Pons (tissue), 1 donor: ENCODE measurements at places on chromosomes 12 and 14.

DNA sequence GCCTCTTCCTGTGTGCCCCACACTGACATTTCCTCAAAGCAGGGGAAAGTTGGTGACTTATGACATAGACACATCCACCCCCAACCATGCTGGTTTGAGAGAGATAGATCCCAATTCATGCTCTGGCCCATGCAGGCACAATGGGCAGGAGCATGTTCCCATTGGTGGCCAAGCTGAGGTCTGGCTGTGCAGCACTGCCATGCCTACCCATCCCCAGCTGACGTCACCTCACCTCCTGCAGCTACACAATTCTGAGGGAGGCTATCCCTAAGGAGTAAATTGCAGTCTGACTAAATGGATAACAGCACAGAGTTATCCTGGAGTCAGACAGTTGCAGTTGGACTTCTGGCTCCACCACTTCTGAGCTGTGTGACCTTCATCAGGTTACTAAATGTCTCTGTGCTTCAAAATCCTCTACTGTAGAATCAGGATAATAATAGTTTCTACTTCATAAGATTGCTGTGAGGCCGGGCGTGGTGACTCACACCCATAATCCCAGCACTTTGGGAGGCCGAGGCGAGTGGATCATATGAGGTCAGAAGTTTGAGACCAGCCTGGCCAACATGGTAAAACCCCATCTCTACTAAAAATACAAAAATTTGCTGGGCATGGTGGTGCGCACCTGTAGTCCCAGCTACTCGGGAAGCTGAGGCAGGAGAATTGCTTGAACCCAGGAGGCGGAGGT is 323.9 kb downstream of the BCL11B start:
- DNase-seq: no peak

DNA sequence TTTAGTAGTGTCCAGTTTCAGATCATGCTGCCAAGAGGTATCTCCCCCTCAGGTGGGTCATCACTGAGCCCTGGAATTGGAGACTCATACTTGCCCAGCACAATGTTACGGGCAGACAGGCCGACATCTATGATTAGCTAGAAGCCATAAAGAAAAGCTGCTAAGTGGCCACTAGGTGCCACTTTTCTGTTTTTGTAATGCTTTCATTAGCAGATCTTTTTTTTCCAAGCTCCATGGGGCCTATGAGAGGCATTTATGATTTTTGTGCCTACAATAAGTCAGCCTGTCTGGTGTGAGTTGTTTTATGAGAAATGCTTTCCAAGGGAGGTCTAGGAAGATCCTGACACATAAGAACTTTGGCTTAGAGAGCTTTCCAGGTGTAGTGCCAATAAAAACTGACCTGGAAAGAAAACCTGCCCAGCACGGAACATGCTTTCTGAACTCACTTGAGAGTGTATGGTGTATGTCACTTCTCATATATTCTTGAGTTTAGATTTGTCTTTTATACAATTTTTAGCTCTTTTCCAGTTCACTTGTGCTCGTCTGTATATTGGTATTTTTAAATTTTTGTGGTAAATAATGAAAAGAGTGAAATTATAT is 21.8 kb upstream of the SMCO2 start:
- DNase-seq: peak; percentile 76

- no peak for DNase-seq
Measured at GRCh38 chr14:100902295-100903133, 1.0 kb downstream of the RTL1 start.

DNA sequence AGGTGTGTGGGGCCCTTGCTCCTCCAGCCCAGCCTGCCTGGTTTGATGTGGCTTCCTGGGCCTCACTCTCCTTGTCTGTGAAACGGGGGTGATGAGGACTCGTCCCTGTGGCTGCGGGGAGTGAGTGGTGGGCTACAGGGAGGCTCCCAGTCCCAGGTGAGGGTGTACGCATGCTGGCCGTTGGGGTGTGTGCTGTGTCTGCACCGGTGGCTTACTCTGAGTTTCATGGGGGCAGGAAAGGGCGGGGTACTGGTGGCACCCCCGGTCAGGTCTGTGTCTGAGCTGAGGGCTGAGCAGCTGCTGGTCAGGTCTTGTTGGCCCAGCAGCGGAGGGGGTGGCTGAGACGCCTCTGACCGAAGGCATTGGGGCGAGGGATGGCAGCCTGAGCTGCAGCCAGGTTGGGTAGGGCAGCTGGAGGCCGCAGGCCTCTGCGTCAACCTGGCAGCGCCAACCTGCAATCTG is 11.2 kb downstream of the ULK1 start:
- no peak for DNase-seq

- DNase-seq: no peak
Measured at GRCh38 chr12:53514628-53515290, 7.5 kb upstream of the NPFF start.

DNA sequence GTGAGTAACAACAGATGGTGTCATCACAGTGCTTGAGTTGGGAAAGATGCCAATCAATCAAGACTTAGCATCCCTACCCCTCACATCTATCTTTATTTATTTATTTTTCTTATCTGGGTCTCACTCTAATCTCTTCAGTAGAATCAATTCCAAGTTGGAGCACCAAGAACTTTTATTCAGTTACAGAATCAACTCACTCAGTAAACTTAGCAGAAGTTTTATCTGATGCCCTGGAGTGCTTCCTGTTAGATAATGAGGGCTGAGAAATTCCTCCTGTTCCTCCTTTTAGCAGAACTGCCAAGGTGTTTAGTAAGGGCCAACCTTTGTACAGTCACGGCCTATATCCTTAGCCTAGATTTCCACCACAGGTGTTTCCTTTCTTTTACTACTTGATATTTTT is 11.3 kb upstream of the SLC5A8 start:
- DNase-seq: no peak

DNA sequence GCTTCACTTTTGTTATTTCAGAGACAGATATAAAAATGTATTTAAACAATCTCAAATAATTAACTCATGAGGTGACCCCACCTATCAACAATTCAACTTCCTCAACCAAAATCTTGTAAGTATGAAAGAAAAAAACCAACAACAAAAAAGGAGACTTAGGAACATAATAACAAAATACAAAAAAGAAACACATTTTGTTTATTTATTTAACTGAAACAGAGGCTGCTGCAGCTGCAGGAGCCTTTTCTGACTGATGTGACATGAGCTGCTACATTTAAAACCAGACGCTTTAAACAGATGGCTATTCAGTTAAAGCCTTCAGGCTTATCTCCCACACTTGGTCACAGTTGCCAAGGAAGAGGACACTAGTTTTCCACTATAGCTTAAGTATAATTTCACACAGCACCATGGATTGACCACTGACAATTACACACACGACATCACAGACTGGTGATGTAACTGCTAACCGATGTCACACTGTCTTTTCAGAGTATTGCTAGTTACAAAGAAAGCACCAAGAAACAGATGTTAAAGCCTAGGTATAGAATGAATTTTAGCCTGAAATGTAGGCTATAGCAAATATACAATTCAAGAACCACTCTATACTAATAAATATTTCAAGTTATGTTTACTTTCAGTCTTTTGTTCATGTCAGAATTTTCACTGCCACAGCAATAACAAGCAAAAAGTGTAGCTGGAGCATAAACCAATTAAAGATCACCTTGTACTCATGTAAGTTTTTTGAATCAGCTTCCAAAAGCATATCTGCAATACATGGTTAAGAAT is 113.0 kb downstream of the MED13L start:
- no peak for DNase-seq

GRCh38 chr12:76084863-76085519 is 506 bp upstream of the NAP1L1 start:
- peak; percentile 74 for DNase-seq

DNA sequence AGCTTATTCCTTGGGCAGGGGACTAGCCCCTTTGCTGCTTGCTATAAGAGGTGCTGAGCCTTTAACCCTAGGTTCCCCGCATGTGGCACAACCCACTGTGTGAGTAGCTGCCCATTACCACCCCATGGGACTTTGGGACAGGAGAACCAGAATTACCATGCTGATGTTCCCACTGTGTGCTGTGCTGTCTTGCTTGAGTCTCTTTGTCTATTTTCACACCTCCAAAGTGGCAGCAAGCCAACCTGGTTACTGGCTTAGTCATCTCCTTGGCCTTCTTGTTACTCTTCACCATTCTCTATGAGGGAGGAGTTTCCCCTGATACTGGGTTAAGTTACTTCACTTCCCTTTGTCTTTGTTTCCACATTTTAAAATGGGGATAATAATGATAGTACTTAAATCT is 73.4 kb upstream of the ETV6 start:
- no peak for DNase-seq

GRCh38 chr12:1330477-1330827 is 263.9 kb downstream of the FBXL14 start:
- no peak for DNase-seq

DNA sequence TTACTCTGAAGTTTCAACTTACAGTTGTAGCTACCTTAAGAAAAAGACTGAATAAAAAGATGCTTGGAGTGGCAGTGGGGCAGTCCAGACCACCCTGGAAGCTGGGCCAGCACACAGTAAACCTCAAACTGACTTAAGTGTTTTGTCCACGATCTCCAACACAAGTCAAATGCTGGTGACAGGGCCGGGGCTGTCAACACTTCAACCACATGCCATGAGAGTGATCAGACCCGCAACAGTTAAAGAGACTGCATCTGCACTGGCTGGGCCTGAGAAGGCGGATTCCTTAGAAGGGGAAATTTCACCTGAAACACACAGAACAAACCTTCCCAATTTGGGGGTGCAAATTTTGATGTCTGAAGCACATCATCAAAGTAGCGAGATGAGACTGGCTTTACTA is 223.5 kb upstream of the CAND1 start:
- no peak for DNase-seq

GRCh38 chr12:57389033-57389432 is 41.8 kb downstream of the R3HDM2 start:
- no peak for DNase-seq

DNA sequence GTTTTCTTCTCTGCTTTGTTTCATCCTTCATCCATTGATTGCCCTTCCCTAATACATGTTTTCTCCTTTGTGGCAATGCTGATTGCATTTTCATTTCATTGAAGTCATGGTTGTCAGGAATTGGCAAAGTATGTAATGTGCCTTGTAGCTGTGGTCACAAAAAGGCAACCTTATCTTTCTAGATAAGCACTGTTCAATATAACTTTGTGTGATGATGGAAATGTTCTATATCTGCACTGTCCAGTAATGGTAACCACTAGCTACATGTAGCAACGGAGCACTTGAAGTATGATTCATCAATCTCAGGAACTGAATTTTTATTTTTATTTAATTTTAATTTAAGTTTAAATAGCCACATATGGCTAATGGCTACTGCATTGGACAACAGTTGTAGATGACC is 79.8 kb downstream of the PCNX1 start:
- no peak for DNase-seq

- DNase-seq: no peak
Measured at GRCh38 chr12:109513051-109513450, 35.6 kb downstream of the UBE3B start.

DNA sequence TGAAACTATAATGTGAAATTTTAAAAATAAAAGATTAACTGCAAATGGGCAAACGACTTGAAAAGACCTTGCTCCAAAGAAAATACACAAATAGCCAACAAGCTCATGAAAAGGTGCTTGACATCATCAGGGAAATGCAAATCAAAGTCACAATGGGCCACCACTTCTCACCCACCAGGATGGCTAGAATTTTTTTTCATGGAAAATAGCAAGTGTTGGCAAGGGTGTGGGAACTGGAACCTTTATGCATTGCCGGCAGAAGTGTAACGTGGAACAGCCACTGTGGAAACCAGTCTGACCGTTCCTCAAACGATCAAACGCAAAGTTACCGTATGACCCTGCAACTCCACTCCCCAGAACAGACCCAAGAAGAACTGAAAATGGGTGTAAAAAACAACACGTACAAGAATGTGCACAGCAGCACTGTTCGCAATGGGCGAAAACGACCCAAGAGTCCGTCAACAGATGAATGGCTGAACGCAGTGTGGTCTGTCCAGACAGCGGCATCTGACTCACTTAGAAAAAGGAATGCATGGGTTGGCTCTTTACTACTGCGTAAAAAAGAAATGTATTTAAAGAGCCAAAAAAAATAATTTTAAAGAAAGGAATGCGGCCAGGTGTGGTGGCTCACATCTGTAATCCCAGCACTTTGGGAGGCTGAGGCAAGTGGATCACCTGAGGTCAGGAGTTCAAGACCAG is 40.2 kb downstream of the SCARB1 start:
- DNase-seq: no peak

GRCh38 chr14:54768501-54769129 is 134.0 kb downstream of the GCH1 start:
- DNase-seq: no peak

GRCh38 chr12:124327362-124328043 is 32.6 kb downstream of the RFLNA start:
- no peak for DNase-seq

- DNase-seq: no peak
Measured at GRCh38 chr12:26551385-26551784, 281.6 kb downstream of the ITPR2 start.

DNA sequence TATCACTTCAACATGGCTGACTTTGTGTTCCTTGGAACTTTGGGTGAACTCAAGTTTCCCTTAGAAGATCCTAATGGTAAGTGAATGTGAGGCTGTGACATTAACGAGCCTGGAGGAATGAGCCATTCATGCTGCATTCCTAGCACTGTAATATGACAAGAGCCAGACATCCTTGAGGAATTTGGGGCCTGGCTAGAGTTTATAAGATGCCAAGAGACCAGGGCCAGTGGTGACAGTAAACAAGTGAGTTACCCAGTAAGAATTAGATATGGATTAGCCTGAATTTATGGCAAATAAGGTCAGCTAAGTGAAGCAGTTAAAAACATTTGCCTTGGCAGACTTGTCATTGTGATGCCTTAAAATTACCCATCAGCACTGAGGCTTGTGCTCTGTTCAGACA is 232.4 kb downstream of the AKAP6 start:
- no peak for DNase-seq

DNA sequence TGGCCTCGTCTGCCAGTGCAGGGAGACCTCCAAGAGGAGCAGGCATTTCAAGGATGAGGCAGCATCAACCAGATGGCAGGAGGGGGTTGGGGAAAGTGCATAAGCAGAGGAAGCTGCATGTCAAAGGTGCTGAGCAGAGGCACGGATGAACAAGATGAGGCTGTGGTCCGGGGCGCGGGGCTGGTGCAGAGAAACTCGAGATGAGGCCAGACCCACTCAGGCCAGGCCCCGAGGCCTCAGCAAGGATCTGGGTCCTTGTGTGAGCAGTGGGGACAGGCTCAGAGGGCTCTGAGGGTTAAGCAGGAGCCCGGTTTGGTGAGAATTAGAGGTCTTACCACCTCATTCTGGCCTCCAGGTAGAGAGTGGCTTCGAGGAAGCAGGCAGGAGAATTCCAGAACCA is 98.8 kb downstream of the DICER1 start:
- no peak for DNase-seq
